ENCODE measurements at places on chromosomes 12 and 14.

GRCh38 chr12:122732611-122733010 is 2.0 kb upstream of the HCAR1 start:
- DNase-seq = no peak

DNA sequence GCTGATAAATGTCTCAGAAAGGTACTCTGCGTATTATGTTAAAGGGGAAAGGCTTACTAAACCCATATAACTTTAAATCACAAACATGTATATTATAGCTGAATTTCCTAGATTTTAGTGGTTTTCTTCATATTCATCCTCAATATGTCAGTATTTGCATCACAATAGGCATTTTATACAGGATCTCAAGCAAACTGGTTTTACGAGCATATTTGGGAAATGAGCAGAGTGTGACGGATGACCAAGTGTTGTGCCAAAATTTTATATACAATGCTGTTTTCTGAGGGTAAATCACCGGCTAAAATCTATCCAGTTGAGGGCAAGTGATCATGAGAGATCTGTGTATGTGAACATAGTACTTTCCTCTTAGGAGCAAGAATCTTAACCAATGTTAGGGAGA is 8.4 kb downstream of the CPM start:
- DNase-seq = no peak

- DNase-seq = no peak
Observed at GRCh38 chr12:85423947-85424346, 143.9 kb downstream of the ALX1 start.

DNA sequence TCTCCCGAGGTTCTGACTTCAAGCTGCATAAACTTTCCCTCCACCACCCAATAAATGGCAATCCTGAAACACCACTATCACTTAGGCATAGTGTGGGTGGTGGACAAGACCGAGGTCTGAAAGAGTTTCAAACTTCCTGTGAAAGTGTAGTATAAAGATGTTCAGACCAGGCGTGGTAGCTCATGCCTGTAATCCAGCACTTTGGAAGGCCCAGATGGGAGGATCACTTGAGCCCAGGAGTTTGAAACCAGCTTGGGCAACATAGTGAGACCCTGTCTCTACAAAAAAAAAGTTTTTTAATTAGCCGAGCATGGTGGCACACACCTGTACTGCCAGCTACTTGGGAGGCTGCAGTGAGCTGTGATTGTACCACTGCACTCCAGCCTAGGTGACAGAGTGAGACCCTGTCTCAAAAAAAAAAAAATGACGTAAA is 61.9 kb downstream of the CCDC92 start:
- no peak for DNase-seq

DNA sequence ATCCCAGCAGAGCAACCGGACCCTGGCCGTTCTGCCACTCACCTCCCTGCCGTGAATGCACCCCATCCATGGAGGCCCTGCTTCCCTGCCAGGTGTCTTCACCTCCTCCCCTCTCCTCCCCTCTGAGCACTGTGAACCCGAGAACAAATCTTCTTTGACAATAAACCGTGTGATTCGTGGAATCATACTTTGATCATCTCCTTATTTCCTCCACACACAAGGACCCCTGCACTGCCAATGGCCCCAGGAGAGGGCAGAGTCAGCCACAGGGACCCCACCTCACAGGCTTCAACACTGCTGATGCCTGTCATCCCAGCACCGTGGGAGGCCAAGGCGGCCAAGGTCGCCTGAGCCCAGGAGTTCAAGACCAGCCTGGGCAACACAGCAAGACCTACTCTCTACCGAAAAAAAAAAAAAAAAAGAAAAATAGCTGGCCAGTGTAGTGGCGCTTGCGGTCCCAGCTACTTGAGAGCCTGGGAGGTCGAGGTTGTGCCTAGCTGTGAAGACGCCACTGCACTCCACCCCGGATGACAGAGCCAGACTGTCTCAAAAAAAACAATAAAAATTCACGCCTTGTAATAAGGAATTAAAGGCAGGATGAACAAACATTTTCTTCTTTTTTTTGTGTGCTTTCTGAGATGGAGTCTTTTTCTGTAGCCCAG is 1.1 kb downstream of the XRCC3 start:
- DNase-seq = no peak

DNA sequence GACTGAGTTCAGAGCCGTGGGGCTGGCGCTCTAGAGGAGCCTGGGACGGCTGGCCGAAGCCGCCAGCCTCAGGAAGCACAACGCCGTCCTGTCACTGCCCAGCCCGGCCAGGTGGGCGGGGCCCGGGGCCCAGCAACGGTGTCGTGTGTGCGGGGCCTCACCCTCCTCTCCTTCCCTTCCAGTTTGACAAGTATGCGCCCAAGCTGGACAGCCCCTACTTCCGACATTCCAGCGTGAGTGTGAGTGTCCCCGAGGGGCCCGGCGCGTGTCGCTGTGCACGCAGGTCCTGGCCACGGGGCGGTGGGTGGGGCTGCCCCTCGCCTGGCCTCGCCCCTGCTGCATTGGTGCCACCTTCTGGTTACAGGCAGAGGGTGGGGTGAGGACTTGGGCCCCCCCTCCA is 38.3 kb downstream of the LRCOL1 start:
- DNase-seq = no peak

- DNase-seq = peak; percentile 92
Observed at GRCh38 chr12:54984658-54985376, at the start of gene TESPA1. TSS of gene TESPA1 (minus strand) at chr12:54984762. CDS start at chr12:54974562, 10,200 bp downstream.

GRCh38 chr14:61065656-61066055 is 84.6 kb downstream of the SLC38A6 start:
- no peak for DNase-seq

DNA sequence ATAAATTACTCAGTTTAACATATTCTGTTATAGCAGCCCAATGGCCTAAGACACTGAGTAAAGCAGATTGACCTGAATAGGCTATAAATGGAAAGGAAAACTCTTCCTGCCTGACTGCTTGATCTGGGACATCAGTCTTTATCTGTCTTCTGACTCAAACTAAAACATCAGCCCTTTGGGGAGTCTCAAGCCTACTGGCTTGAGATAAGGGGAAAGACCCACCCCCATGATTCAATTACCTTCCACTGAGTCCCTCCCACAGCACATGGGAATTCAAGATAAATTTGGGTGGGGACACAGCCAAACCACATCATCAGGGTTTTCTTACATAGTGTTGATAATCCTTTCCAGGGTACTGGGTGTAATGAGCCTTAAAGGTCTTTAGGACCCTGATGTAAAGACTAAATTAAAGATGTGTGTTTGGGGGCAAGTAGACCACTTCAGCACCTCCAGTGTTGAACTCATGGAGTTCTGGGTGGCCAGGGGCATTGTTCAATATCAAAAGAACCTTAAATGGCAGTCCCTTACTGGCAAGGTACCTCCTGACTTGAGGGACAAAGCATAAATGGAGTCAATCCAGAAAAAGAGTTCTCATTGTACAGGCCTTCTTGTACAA is 67.8 kb downstream of the TSHR start:
- no peak for DNase-seq

GRCh38 chr14:64444984-64445845 is 20.1 kb upstream of the AKAP5 start:
- DNase-seq = no peak

DNA sequence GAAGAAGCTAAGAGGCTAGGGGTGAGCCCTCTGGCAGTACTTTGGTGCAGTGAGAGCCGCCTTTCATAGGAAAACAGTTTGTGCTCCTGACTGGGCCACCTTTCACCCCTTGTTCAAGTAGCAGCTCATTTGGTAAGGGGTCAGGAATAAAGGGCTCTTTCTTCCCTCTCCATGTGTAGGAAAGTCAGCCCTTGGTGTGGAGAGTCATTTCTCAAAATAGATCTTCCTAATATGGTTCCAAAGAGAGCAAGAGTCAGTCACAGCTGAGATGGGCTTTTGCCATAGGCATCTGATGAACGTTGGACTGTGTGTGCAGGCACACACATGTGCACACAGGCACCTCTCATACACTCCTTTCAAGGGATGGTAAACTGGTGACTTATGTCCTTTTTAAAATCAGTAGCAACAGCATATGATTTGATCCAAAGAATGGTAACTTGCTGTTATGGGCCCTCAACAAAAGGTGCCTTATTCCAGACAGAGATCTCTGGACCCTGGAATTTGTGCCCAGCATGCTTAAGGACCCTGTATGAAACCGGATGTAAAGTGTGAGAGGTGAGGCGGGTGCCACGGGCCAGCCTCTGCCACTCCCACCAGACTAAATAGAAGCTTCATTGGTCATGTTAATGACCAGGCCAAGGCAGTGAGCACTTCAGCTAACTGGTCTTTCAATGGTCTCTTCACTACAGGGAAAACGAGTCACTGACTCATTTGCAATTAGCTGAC is 16.7 kb upstream of the RIC8B start:
- no peak for DNase-seq

All from HL-60 (cell line).